ENCODE measurements at places on chromosomes 12 and 14.

DNA sequence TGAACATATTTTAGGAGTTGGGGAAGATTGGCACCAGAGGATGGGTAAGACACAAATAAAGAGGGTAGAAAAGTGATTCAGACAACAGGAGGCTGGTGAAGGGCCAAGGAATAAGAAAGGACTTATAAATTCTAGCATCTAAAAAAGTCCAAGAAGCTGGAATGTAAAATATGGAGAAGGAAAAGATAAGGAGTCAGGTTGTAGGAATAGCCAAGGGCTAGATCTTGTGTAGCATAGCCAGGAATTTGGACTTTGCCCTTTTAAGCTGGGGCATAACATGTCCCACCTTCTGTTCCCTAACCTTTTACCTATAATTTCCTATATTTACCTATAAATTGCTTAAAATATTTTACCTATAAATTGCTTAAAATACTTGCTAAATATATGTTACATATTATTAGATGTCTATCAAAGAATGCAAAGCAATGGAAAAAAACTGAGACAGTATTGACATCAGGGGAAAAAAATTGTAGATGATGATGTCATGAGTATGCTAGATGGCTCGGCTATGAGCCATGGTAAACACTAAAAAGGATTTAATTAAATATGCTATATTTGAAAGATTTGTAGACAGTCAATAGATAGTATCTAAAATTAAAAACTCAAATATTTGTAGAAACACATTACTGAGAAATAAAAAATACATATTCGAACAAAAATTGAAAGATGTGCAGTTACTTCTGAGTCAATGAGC, 99.7 kb upstream of the PLEKHG7 start:
- no peak for DNase-seq

GRCh38 chr14:105480807-105481801, 5.6 kb upstream of the CRIP1 start:
- DNase-seq, result peak; percentile 94

GRCh38 chr12:93733358-93733757, 56.2 kb downstream of the CRADD start:
- DNase-seq, result no peak

- no peak for DNase-seq
Observed at GRCh38 chr12:128009108-128009507, 257.9 kb upstream of the TMEM132C start.

DNA sequence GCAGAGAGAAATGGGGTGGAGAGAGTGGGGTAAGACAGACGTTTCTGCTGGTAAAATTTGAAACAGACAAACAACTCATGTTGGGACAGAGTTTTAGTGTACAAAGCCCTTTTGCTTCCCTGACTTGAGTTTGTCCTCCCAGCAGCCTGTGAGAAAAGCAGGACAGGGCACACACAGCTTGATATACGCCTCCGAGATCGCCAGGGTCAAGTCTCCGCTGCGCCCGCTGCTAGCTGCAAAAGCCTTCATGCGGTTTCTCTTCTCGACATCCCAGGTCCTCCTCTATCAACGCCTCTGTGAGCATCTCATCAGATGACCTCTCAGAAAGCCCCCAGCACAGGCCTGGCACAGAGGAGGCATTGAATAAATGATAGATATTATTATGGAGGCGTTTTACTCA, 9.4 kb upstream of the BCL11B start:
- DNase-seq, result no peak

Data from activated CD4-positive, alpha-beta T cell treated with anti-CD3 and anti-CD28 coated beads, Interleukin-2, Interleukin-6, amounts not matched to agents 100 ng/mL and 50 ng/mL, durations not matched to agents 16 hours and 8 hours (primary cell).